ENCODE measurements at places on chromosomes 13 and 19. TPM values are rescaled to one million over a fixed set of nuclear protein-coding genes. Genes with fewer than 3 reads are reported as not detected.
A peak's percentile ranks its signal among the peaks of the same experiment; 100 is the strongest.

PRODH2 gene
- 42.4 TPM for polyA plus RNA-seq

DPY19L3 gene
- 70.0 TPM for polyA plus RNA-seq

ITGBL1 gene
- 1.3 TPM for polyA plus RNA-seq

ZNF534 gene
- 0.61 TPM for polyA plus RNA-seq

NR2F6 gene
- 31.5 TPM for polyA plus RNA-seq

REX1BD gene
- polyA plus RNA-seq: 19.9 TPM

DIAPH3 gene
- polyA plus RNA-seq: 14.3 TPM

NTN5 gene
- 1.5 TPM for polyA plus RNA-seq

GZMM gene
- polyA plus RNA-seq: not detected

RPS28 gene
- 520 TPM for polyA plus RNA-seq

RDH8 gene
- polyA plus RNA-seq: not detected

MBD3L2 gene
- not detected for polyA plus RNA-seq

GRCh38 chr13:76556627-76557026, 329.6 kb downstream of the KCTD12 start:
- DNase-seq: no peak

DNA sequence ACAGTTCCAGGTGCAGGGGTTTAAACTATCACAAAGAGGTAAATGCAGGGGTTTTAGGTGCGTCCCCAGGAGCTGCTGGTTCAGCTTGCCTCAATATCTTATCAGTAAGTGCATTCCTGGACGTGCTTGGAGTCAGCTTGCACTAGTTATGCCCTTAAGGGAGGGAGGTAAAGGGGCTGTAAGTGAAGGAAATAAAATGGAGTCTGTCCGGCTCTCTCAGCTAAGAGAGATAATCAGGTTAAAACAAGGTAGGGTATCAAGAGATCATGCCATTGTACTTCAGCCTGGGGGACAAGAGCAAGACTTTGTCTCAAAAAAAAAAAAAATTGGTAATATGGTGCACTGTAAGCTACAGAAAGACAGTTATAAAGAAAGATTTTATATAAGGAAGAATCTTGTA, 69.7 kb downstream of the ZNF100 start:
- no peak for DNase-seq

GRCh38 chr19:7846155-7846646, 16.2 kb downstream of the EVI5L start:
- no peak for DNase-seq

- DNase-seq: no peak
Observed at GRCh38 chr19:34325981-34326787, 38.8 kb upstream of the GPI start.

DNA sequence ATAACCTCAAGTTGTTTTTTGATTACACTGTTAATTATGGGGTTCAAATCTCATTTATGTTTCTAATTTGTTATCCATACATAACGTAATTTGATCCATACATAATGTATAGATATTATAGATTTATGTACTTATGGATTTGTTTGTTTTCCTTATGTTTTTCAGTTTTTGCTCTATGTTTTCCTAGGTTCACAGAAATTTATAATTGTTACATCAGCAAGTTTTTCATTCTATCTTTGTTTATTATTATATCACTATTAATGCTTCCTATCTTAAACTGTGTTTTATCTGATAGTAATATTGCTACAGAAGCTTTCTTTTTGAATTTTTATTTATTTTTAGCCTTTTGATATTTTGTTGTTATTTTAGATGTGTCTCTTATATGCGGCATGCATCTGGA, 194.3 kb upstream of the SOX21 start:
- DNase-seq: no peak

DNA sequence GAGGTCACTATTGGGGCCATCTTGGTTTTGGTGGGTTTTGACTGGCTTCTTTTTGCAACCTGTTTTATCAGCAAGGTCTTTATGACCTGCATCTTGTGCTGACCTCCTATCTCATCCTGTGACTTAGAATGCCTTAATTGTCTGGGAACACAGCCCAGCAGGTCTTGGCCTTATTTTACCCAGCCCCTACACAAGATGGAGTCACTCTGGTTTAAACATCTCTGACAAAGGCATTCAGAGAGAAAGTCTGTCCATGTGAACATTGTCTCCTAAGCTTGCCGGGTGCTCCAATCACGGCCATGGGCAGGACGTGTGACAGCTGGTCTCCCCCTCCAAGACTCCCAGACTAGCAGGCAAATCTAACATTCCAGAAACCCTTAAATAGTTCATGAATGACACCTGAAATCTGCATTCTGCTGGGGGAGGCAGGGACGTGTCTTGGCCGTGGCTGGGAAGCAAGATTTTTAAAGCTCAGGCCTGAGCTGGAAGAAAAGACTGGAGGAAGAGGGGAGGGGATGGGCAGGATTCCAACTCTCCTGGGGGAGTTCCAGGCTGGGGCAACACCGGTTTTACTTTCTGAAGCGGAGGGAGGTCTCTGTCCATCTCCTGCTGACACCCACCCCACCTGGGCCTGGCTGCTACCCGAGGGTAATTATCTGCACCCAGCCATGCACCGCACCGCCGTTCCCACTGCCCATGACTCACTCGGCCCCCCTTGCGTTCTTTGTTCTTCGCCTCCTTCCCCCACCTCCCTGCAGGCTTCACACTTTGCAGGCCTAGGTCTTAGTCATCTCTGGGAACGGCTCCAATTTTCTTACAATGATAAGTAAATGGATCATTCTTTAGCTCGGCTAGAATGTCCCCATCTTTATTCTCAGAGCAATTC, 11.6 kb upstream of the OR1M1 start:
- DNase-seq: peak; percentile 71

DNA sequence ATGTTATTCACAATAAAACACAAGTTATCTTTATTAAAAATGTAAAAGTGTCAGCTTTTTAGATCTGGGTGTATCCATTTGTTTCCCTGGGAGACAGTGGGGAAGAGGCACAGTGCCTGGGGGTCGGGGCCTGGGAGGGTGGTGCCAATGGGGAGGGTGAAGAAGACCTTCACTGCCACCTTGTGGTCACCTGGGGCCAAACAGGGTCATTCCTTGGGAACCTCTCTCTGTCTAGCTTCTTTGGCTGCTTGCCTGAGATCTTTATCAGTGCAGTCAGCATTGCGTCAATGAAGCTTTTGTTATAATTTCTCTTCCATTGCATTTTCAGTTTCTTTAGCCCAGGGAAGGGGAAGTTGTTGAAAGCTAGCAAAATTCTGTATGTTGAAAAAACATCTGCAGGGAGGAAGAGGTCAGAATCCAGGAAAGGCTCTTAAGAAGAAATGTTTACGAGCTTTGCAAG, 39.1 kb downstream of the PCDH8 start:
- peak; percentile 48 for DNase-seq

DNA sequence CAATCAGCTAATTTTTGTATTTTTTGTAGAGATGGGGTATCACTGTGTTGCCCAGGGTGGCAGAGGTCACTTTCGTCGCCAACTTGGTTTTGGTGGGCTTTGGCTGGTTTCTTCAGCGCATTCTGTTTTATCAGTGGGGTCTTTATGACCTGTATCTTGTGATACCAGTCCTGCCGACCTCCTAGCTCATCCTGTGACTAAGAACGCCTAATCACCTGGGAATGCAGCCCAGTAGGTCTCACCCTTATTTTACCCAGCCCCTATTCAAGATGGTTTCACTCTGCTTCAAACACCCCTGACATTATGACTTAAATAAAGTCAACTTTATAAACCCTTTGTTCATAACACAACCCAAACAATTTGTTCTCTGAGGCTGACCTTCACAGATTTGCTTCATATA, 3.0 kb upstream of the ZNF878 start:
- DNase-seq: no peak

DNA sequence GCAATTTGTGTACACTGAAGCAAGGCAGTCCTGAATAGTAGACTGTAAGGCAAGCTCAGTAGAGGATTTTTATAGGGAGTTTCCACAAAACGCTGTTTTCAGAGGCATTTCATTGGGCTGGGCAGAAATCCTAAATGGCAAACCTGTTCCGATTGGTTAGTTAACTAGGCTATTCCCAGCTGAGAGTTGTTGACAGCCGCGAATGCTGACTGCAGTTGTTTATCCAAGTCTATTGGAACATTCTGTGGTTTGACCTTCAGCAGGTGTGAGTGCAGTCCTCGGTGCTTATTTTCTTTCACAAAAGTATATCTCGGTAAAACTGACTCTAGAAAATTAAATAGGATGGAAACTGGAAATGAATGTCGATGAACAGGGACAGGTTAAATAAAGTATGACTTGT, 45.4 kb downstream of the TPT1 start:
- no peak for DNase-seq

DNA sequence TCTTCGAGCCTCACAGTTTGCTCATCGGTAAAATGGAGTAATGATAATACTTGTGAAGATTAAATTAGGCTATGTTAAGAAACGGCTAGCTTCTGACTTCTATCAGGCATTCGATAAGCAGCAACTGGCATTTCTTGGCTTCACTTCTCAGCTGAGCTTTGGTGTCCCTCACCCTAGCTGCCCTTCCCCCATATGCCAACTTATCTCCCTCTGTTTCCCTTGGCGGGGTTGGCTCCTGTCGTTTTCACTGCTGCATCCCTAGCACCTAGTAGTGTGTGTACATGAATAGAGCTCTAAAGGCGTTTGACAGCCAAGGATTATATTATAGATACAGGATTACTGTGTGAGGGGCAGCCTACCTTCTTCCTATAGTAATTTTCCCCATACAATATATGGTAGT, 97.5 kb downstream of the TNFSF11 start:
- no peak for DNase-seq

Measured in renal cortex interstitium (tissue), 15 donors.